ENCODE measurements at places on chromosomes 7 and 10.

GRCh38 chr10:120415709-120416330 lies 41.2 kb upstream of the PLPP4 start:
- peak; percentile 60 for DNase-seq

DNA sequence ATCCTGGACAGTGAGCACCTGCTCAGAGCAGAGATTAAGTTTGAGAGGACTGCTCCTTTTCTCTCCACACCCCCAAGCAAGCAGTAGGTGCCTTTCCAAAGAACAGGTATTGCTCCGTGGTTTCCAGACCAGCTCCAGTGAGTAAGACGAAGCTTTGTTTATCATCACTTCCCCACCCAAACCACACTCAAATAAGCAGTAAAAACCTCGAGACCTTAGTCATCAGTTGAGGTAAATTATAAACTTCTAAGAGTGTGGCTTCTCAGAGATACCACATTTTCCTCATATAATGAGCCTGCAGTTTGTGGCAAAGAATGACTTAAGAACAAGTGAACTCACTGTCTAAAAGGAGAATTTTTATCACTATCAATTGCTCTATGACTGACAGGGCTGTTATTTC lies 50.0 kb upstream of the GRB10 start:
- no peak for DNase-seq

DNA sequence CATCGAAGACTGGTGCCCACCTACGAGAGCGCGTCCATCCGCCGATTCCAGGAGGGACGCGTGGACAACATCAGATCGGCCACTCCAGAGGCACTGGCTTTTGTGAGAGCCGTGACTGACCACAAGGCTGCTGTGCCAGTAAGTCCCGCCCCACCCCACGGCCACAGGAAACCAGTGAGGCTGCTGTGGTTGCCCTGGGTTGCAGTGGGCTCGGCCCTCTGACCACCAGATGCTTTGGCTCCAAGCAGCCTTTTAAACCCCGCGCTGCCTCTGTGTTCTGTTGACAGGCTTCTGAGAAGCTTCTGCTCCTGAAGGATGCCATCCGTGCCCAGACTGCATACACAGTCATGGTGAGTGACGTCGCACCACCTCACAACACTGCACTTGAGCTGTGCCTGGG lies 24.4 kb upstream of the C10orf53 start:
- DNase-seq, result no peak

- DNase-seq, result peak; percentile 36
Measured at GRCh38 chr7:130363026-130363847, 17.1 kb upstream of the CPA1 start.

- no peak for DNase-seq
Measured at GRCh38 chr7:39247576-39247975, 269.9 kb downstream of the POU6F2 start.

DNA sequence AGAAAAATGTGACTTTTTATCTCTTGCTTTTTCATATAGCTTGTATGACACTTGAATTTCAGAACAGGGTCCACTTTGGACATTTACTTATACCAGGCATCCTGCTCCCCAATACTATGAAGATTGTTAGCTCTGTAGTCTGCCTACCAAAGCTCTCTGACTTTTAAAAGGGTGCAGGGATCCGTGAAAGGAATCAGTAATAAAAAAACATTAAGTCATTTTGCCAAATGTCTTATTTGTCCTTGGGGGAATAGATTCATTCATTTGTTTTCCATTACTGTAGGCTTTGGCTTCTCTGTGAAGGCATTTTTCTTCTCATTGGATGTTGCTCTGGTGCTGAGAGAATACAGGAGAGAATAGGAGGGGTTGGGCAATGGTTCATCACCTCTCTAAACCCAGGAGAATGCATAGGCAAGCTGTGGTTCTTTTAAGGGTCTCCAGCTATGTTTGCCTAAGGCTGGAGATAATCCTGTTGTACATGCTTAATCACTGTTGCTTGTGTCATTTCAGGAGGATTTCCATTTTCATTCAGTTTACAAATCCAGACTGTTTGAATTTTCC lies 103.5 kb downstream of the SRI start:
- DNase-seq, result no peak

DNA sequence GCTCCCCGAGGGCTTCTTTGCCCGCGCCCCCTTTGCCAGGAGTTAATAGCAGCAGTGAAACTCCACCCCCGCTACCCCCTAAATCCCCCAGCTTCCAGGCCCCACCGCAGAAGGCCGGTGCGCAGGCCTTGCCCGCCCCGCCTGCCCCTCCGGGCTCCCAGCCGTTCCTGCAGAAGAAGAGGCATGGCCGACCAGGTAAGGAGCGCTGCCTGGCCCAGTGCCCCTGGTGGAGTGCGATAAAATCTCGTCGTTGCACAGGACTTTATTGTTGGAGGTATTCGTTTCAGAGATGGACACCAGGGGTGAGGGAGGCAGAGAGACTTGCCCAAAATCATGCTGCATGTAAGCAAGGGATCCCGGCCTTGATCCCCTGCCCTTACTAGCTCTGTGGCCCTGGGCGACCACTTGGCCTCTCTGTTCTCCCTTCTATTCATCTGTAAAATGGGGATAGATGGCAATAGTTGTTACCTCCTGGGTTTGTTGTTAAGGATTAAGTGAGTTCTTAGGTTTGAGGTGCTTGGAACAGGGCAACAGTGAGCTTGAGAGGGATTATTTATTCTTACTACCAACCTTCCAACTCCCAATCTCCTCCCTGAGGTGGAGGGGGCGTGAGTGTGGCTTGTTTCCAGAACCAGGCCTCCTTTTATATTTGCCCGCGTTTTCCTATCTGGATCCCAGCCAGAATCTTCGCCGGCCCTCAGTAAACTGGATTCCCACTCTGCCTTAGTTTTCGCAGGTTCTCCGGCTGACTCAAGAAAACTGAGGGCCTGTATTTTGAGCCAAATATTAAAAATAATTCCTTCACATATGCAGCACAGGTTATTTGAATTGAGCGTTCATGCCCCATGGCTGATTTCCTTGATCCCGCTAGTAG lies 78.3 kb downstream of the WIPF3 start:
- no peak for DNase-seq

DNA sequence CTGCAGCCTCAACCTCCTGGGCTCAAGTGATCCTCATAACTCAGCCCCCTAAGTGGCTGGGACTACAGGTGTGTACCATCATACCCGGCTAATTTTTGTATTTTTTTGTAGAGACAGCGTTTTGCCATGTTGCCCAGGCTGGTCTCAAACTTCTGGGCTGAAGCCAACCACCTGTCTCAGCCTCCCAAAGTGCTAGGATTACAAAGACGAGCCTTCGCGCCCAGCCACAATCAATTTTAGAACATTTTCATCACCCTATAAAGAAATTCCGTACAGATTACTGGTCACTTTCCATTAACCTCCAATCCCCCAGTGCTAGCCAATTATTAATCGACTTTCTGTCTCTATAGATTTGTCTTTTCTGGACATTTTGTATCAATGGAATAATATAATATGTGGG lies 32.3 kb upstream of the PALS2 start:
- no peak for DNase-seq

DNA sequence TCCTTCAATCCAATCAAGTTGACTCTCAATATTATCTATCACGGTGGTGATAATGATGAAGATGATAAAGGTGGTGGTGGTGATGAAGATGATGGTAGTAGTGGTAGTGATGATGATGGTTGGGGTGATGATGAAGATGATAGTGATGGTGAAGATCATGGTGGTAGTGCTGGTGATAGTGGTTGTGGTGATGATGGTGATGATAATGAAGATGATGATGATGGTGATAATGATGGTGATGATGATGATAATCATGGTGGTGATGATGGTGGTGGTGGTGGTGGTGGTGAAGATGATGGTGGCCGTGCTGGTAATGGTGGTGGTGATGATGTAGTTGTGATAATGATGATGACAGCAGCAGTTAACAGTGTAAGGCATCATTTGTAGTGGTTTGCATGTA lies 29.8 kb upstream of the SDK1 start:
- DNase-seq, result no peak

DNA sequence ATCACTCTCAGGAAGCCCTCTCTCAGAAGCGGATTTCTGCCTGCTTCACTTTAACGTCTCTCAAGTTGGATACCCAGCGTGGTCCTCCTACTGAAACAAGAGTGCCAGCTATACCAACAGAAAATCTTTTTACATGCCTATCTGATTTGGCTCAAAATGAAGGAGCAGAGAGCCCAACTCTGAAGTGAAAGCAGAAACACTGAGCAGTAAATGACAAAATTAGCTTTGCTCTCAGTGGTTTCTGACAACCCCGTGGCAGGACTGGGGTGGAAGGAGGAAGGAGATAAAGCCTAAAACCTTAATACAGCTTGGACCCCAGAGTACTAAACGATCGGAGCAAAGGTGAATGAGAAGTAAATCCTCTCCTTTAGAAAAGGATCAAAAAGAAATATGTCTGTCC lies 25.1 kb upstream of the GPR37 start:
- no peak for DNase-seq

GRCh38 chr10:28627102-28627501 lies 50.2 kb upstream of the BAMBI start:
- DNase-seq, result no peak

- DNase-seq, result no peak
Measured at GRCh38 chr7:71343892-71344291, 211.9 kb downstream of the GALNT17 start.

GRCh38 chr10:131946321-131946751 lies 35.4 kb downstream of the BNIP3 start:
- no peak for DNase-seq
